GM13976 (cell line): ENCODE measurements at places on chromosomes 3 and 15.

DNA sequence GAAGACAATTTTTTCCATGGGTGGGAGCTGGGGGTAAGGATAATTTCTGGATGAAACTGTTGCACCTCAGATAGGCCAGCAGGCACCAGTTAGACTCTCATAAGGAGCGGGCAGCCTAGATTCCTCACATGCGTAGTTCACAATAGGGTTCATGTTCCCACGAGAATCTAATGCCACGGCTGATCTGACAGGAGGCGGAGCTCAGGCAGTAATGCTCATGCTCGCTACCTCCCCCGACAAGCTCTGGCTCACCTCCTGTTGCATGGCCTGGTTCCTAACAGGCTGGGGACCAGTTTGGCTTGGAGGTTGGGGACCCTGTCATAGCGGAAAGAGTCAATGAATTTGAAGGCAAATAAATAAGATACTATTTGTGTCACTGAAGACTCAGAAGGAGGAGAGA, 105.5 kb downstream of the PLD1 start:
- DNase-seq = no peak

DNA sequence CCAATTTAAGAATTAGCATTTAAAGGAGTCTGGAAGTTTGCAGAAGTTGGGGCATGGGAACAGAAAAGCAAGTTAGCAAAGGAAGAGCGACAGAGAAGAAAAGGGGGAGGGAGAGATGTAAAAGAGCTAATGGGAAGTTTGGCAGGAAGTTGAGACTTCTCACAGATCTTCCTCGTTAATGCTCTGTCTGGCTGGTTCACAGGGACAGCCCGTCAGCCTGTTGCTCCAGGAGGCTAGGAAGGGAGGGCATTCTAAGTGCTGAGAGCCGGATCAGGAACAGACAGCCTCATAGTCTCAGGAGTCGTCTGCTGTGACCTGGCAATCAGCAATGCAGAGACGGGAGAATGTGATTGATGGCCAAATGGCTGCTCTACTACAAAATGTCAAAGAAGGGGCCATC, 150.3 kb downstream of the AGBL1 start:
- DNase-seq = no peak

DNA sequence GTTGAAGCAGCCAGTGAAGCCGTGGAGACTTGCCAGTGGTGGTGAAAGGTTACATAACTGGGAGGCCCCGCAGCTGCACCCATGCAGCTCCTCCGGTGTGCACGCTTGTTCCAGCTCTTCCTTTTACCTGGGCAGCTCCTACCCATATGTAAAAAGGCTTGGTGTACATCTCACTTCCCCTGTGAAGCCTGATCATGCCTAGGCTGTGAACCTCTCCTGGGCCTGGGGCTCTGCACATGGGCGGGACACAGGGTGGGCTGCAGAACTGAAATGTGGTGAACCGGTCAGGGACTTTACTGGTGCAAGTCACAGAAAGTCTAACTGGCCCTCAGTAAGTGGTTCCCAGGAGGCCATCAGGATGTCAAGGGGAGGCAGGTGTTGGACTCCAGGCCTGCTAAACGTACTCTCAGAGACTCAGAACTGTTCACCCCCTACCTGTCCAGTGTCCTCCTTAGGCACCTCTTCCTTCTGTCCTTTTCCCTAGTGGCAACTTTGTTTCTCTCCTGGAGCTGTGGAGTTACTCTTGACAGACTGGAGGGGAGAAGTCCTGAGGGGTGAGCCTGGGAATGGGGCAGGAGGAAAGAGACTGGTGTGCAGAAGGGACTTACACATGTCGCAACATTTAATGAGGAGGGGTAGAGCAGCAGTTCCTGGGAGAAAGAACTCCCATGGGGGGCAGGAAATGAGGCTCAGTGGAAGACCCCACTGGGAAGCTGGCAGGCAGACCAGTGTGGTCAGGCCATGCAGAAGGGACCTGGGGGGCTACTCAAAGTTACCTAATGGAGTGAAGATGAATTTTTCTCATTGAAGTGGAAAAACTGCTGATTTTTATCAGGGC, 148.1 kb downstream of the EEFSEC start:
- no peak for DNase-seq

GRCh38 chr3:120762615-120763014, 20.1 kb downstream of the GTF2E1 start:
- no peak for DNase-seq

DNA sequence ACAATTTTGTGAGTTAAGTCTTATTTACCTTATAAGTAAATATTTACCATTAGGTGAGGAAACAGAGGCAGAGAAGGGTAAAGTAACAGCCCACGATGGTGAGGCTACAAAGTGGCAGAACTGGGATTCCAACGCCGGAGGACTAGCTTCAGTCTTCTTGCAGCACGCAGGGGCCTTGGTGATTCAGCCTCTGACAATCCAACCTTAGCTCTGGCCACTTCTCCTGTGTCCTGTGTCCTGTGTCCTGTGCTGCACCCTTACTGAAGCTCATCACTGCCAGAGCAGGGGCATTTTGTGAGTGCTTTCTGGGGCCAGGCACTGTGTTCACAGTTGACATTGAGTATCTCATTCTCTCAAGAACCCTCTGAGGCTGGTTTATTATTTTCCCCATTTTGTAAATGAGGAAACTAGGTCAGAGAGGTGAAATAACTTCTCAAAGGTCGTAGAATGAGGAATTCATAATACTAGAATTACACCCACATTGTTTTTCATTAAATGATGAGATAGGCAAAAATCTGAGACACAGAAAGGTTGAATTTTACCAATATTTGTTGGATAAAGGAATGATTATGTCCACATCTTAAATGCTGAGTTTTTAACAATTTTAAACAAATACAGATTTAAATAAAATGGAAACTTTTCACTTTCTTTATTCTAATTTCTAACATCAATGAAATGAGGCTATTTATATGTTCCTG, 215.9 kb downstream of the BBX start:
- DNase-seq = no peak

DNA sequence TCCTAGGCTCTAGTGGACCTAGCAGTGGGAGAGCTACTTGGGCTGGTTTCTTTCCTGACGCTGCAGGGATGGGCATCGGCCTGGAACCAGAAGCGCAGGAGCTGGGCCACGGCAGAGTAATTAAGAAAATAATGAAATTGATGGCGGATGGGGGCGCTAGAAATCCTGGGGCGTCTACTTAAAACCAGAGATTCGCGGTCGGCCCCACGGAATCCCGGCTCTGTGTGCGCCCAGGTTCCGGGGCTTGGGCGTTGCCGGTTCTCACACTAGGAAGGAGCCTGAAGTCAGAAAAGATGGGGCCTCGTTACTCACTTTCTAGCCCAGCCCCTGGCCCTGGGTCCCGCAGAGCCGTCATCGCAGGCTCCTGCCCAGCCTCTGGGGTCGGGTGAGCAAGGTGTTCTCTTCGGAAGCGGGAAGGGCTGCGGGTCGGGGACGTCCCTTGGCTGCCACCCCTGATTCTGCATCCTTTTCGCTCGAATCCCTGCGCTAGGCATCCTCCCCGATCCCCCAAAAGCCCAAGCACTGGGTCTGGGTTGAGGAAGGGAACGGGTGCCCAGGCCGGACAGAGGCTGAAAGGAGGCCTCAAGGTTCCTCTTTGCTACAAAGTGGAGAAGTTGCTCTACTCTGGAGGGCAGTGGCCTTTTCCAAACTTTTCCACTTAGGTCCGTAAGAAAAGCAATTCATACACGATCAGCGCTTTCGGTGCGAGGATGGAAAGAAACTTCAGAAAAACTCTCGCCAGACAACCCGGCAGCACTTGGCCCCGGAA, 6.1 kb downstream of the SOX14 start:
- DNase-seq = peak; percentile 27

DNA sequence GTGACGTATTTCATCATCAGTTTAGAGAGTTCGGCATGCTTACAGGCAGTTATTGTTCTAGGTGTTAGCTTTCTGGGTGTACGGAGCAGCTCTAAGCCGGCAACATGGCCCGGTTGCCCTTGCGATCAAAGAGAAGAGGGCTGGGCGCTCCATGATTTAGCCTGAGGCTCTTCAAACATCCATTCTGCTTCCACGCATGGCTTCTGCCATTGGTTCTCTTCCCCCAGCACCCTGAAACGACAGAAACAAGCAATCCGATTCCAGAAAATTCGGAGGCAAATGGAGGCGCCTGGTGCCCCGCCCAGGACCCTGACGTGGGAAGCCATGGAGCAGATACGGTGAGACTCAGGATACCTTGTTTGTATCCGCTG, 574 bp downstream of the NGRN start:
- peak; percentile 35 for DNase-seq

GRCh38 chr15:65334586-65335231, 30.2 kb downstream of the RNU5B-1 start:
- DNase-seq = no peak

GRCh38 chr3:7567160-7567559, 706.2 kb downstream of the GRM7 start:
- no peak for DNase-seq

- DNase-seq = no peak
Measured at GRCh38 chr3:51355891-51356578, 29.1 kb upstream of the MANF start.

GRCh38 chr3:42267878-42268277, 1.9 kb upstream of the CCK start:
- DNase-seq = no peak

GRCh38 chr3:134929976-134930375, 134.9 kb downstream of the EPHB1 start:
- no peak for DNase-seq

DNA sequence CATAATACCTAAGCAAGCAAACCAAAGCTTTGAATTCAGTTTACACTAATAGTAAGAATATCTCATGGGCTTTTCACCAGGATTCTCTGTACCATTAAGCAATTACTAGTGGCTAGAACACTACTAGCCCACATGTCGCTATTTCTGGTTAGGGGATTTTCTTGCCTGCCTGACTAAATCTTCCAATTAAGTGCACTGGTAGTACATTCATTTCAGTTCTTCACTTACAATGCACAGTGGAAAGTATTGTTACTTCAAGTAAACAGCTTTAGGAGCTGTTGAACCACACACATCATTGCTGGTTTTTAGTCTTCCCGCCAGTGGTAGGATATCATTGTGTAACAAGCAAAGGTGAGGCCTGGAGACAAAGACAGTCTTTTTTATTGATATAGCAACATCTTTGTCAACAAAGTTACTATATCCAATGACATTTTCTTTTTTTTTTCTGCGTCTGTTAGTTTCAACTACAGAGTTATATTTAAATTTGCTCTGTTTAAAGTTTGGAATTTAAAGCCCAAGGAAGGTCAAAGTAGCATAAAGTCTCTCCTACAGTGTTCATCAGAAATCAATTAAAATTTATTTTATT, 826.8 kb upstream of the NR2F2 start:
- DNase-seq = peak; percentile 23

DNA sequence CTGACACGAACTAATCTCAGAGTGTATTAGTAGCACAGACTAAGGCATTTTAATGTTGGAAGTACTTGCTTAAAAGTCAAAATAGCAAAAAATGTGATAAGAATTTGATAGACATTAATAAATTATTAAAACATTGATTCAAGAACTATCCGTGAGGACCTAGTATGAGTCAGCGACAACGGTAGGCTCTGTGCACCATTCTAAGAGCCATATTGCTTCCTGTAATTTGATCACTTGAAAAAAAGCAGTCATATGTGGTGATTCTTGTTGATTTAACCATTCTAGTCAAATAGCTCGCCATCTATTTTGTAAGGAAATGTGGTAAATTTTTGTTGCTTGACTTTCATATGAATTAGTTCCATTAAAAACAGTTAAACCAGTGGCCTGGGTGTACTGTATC, 534.9 kb upstream of the ARRDC4 start:
- DNase-seq = no peak

- DNase-seq = no peak
Measured at GRCh38 chr15:89139613-89140499, 51.6 kb downstream of the ABHD2 start.

GRCh38 chr15:60520825-60521368, 42.0 kb upstream of the ICE2 start:
- DNase-seq = peak; percentile 61

- no peak for DNase-seq
Measured at GRCh38 chr15:60731583-60732130, 252.7 kb upstream of the ICE2 start.

- DNase-seq = peak; percentile 75
Measured at GRCh38 chr15:51776952-51777569, 25.7 kb downstream of the TMOD2 start.

DNA sequence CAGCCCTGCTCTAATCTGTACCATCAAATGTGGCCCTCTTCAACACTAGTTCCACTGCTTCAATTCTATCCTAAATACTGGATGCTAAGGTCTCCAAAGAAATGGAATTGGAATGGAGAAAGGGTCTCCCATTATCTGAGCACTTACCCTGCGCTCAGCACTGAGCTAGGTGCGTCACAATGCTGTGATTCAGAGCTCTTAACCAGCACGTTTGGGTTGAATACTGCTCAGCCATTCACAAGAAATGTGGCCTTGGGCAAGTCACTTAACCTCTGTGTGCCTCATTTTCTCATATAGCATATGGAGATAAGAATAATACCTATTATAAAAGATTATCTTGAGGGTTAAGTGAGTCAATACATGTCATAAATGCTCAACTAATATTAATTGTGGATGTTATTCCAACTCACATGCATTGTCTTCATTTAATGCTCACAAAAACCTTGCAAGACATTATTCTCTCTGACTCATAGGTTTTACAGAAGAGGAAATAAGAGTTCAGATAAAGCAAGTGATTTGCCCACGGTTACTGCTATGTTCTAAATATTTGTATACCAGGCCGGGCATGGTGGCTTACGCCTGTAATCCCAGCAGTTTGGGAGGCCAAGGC, 27.4 kb upstream of the SRGAP3 start:
- no peak for DNase-seq

DNA sequence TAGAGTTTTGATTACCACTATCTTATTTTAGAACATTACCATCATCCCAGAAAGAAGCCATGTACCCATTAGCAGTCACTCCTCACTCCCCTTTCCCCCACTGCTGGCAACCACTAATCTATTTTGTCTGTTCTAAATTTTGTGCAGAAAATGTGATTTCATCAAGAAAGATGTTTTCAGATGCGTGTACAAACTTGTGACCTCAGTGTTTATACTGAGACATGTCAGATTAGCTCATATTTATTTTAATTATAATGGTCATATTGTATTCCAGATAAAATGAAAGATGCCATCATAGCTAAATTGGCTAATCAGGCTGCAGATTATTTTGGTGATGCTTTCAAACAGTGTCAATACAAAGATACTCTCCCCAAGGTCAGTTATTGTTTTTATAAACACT, 27.8 kb downstream of the PDCD6IP start:
- DNase-seq = no peak

- no peak for DNase-seq
Measured at GRCh38 chr15:52161406-52161966, 29.7 kb downstream of the GNB5 start.

DNA sequence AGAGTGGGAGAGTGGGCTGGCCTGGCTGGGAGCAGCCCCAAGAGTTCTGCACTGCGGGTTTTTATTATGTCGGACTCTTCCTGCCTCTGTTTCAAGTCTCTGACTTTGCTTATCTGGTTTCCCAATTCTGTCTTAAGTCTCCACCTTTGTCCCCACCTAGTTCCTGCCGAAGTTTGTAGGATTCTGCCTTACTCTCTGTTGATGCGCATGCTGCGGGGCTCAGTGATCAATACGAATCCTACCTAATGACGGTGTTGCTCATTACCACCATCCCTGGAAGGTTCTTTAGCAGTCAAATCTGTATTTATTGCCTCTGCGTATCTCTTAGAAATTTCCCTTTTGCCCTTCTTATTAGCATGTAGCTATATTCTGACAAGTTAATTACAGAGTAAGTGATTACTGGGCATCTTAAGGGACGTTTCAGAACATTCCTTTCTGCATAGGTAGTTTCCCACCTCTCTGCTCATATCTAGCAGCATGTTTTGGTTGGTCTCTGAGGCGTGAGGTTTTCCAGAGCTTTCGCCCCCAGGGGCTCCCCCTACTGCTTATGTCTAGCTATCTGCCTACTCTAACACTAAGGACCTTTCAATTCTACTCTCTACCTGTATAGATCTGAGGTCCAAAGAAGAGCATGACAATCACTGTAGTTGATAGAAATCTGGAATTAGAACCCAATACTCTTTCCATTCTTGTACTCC, 236.0 kb upstream of the EIF1B start:
- DNase-seq = no peak
